T-helper 22 cell (primary cell): ENCODE measurements at places on chromosomes 7 and 10.

DNA sequence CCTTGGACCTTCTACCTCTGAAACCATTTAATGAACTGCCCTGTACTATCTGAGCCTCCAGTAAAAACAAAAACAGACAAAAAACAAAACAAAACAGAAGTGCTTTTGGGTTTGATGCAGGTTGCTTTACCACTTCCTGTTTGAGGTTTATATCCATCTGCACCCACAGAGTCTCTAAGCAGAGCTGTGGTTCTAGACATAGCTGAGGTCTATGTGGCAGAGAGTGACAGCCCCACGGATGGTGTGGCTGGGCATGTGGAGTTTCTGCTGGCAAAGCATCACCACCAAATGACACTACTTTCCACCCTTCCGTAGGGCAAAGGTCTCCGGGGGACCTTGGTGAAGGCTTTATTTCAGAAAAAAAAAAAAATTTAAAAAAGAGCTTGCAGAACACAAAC, 754.2 kb downstream of the GRID1 start:
- peak; percentile 39 for DNase-seq

DNA sequence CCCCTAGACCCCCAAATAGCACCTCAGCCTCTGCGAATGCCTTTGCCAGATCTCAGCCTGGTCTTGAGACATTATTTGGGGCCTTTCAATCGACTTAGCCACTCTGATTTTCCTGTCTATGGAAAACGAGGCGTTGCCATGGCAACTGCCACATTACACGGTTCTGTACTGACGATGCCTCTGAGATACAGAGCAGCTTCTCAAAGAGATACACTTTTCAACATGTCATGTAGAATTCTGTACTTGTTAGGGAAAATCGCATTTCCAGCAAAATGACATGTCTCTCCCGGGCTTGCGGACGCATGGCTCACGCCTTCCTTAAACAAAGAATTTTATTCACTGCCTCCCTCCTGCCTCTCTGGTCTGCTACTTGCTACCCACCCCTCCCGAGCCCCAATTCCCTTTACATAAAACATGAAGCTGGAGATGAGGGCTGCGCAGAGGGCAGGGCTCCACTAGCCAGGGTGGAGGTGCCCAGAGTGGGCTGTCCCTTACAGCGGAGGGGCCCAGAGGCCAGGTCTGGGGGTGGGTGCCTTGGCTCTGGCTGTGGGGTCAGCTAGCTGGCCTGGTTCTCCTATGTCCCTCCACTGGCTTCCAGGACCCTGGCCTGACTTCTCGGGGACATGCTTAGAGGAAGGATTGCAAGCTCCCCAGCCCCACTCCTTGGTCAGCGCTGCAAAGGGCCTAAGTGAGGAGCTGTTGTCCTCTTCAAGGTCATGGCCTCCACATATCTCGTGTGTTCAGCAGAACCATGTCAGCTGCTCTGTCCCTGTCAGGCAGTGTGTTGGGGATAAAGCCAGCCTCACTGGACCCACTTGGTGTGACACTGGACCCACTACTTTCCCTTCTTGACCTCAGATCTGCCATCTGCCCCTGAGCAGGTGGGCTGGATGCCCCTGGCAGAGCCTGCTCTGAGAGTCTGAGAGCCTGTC, 342.5 kb downstream of the RPS24 start:
- no peak for DNase-seq

GRCh38 chr10:7915923-7916536, 97.7 kb downstream of the TAF3 start:
- DNase-seq = no peak

GRCh38 chr7:70915067-70915466, 216.9 kb upstream of the GALNT17 start:
- DNase-seq = no peak

- DNase-seq = peak; percentile 57
These were observed 30.9 kb upstream of the FAM133B start for GRCh38 chr7:92621026-92621540.

DNA sequence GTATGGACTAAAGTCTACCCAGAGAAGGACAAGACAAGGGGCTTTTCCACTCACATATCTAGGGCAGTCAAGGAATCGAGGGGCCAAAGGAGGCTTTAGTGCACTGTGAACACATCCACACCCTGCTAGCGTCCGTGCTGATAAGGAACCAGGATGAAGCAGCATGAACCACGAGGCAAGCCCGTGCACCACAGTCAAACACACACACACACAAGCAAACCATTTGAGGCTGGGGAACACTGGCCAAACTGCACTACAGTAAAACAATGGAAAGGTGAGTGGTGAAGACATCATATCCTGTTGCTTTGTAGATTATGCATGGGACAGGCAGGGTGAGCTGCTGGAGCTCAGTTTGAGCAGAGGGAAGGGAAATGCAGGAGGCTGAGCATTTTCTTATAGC, 177.4 kb upstream of the CDCA7L start:
- DNase-seq = no peak

GRCh38 chr7:151722533-151722932, 154.4 kb downstream of the PRKAG2 start:
- no peak for DNase-seq
